Activated CD4-positive, CD25-positive, alpha-beta regulatory T cell (primary cell): ENCODE measurements at places on chromosomes 1 and 21.

GRCh38 chr1:206686478-206687249 lies 2.0 kb downstream of the MAPKAPK2 start:
- no peak for DNase-seq

- no peak for DNase-seq
These were observed 50.9 kb downstream of the CNST start for GRCh38 chr1:246617156-246617555.

DNA sequence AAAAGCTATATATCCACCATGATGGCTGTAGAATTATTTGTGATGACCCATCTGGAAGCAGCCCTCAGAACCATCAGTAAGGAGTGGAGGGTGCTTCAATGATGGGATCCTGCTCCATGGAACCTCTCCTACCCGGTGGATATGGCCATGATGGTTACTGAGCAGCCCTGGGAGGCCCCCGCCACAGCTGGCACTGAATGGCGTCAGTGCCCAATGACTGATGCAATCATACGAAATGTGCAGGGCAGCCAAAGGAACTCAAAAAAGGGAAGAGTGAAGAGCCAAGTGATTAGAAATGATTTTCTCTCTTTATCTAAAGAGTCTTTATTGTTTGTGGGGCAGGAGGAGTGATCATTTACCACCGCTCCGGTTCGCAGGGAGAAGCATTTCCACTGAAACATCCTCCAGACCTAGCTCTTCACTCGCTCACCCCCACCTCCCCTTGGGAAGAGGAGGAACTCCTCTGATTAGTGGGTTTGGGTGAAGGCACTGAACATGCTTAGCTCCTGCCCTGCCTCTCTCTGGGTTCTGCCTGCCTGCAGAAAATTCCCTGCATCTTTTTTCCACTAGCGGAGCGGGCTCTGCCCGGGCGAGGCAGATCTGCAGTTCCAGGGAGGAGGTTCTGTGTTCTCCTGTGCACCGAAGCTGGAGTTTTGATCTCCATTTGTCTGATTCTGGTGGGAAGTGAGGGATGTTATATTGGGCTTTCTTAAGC lies 260.3 kb downstream of the GRIK3 start:
- DNase-seq = no peak

- DNase-seq = no peak
These were observed 28.6 kb upstream of the IFNGR2 start for GRCh38 chr21:33374450-33375096.

DNA sequence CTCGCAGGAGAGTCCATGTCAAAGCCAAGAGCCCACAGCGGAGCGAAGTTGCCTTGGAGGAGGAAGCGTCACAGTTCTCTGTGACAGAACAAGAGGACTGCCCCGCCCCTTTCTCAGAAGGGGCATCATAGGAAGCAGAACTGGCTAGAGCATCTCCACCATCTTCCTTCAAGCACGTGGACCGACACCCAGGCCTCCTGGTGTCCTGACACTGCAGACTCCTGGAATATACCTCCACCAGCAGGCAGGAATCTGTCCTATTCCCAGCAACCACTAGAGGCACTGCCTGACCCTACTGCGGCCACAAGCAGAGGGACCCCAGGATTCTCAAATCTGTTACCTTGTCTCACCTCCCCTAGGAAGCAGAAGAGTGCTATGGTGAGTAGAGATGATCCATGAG lies 37.8 kb downstream of the GPA33 start:
- DNase-seq = no peak

DNA sequence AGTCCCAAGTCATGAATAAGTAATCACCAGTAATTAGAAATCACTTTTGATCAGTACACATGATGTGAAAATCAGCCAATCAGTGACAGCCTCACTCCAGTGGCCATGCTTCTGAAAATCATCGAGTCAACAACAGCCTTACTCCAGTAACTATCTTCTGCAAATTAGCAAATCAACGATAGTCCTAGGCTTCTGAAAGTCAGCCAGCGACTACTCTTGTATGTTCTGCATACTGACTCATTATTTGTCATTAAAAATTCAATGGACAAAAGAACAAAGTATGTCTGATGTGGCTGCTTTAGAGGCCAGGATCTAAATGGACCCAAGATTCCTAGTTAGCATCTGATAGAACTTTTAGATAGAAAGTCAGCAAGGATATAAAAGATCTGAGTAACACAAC lies 102.5 kb downstream of the GPR52 start:
- DNase-seq = no peak

DNA sequence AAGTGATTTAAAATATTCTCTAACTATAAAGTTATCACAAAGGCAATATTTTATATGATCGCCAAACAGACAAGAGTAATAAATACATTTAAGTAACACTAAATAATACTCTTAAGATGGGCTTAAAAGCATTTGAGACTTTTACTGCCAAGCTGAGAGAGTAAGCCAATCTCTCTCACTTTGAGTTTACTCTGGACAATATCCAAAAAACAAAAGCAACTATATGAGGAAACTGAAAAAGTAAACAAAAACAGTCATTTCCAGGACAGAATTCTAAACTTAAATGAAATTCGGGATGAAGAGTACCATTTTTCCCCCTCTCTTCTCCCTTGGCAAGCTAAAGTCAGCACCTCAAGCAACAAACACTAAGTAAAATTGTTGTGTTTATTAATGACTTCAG lies 173.2 kb downstream of the COP1 start:
- DNase-seq = no peak

DNA sequence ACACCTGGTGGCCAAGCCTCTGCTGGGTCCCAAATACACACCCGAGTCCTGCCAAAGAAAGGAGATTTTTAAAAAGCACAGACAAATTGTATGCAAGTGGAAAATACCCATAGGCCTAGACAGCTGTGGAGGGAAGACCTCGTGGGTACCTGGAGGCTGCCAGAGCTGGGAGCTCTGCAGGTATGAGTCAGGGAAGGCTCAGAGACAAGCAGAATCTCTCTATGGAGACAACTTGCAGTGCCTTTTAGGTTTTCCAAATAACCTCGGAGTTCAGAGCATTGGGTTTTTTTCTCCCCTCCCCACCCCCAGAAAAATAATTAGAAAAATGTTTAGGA lies 127.7 kb downstream of the EDEM3 start:
- no peak for DNase-seq

- no peak for DNase-seq
These were observed 378.9 kb downstream of the KCNH1 start for GRCh38 chr1:210754878-210755665.

DNA sequence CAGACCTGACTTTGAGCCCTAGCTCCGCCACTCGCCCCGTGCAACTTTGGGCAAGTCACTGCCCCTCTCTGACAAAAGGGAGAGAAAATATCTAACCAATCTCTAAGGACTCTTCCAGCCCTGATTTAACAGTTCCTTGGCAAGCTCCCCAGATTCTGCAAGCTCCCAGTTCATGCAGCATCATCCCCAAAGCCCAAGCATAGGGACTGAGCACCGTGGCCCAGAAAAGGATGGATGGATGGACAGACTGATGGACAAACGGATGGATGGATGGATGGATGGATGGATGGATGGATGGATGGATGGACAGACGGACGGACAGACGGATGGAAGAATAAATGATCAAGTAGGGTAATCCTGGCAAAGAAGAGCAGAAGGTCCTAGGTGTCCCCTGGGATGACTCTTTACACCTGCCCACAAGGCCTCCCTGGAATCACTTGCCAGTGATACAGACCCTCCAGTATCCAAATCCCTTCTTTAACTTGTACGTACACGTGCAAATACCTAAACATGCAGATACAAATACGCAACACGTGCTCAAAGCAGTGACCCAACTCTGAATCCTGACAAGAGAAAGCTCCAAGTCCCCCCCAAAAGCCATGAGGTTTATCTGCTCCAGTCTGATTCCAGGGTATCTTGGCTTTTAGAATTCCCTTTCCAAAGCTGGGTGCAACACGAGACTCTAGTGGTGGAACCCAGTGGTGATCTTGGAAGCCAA lies 16.0 kb downstream of the IFFO2 start:
- no peak for DNase-seq

DNA sequence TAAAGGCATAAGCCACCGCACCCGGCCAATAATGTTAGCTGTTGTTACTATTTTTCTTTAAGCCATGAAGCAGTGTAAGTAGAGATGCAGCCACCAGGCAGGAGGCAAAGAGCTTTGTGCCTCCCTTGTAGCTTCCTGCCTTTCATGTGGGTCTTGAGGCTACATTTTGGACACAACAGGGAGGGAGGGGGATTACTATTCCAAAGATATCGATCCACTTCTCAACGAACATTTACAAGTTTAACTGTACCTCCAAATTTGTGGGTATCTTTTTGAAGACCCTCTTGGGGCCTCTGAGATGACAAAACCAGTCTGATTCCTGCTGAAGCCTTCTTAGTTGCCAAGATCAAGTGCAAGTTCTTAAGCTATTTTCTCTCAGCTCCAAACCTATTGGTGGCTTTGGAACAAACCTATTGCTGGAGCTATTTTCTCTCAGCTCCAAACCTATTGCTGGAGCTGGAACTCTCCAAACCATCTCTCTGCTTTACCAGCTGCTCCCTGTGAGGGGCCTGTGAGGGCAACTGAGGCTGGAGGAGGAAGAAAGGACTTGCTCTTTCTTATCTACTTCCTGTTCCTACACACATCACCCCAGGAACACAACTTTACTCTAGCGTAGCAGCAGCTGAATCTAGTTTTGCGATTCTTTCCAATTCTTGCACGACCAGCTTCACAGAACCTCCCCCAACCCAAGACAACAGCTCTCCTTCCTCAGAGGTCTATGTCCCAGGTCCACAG lies 16.1 kb upstream of the RCAN3 start:
- no peak for DNase-seq

DNA sequence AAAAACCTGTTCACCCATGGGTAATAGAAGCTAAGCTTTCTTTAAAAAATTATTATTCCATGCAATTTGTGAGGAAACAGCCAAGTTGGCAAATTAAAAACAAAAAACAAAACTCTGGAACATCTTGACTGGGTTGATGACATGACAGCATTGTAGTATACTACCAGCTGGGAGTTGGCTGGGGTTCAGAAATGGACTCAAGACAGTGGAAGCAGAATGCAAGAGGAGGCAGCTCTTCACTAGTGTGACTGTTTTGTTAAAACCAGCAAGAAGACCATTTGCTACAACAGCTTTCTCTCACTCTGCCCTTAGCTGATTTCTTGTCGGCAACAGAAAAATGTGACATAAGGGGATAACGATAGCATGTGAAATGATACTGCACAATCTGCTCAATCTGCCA lies 1298.9 kb upstream of the ADGRL4 start:
- no peak for DNase-seq

GRCh38 chr1:117587499-117588356 lies 18.1 kb upstream of the TENT5C start:
- no peak for DNase-seq

- DNase-seq = no peak
These were observed 477.0 kb upstream of the LRRC7 start for GRCh38 chr1:69090752-69091151.

DNA sequence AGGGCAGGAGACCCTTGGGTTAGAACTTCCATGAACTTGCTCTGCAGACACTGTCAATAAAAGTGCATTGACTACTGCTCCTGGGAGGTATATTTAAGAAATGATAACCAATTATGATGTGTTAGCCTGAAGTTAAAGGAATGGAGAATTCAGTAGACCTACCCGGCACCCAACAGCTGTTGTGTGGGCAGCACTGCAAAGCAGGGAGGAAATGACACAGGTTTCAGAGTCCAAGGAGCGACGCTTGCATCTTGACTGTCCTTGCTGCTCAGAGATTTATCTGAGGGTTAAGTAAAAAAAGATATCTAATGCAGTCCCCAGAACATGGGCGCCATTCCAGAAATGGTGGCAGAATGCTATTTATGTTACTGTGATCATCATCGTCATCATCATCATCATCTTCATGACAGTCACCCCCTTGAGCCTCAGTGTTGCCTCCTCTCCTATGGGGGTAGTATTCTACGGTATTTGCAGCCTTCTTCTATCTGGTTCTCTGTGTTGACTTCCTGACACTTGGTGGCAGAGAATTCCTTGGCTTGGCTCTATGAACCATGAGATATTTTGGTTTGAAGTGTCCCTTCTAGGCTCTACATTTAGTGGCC lies 225.9 kb downstream of the KAZN start:
- no peak for DNase-seq

GRCh38 chr1:77394166-77394565 lies 112.3 kb downstream of the AK5 start:
- DNase-seq = no peak

- no peak for DNase-seq
These were observed 14.0 kb upstream of the LGALS8 start for GRCh38 chr1:236509647-236510401.

DNA sequence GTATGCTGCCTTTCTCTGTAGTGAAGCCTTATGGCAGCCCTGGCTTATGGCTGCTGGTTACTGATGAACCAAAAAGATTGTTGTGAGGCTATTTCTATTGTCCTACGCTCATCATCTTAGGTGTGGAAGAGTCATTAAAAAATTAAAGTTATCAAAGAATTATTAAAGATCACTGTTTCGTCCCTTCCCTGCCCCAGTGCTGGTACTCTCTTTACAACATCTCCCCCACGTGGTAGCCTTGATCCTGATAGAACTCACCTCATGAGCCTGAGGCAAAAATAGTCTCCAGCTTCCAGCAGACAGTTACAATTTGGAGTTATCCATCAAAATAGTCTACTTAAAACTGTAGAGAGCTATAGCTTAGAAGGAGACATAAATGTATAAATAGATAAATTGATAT lies 201.5 kb downstream of the S1PR1 start:
- DNase-seq = no peak

DNA sequence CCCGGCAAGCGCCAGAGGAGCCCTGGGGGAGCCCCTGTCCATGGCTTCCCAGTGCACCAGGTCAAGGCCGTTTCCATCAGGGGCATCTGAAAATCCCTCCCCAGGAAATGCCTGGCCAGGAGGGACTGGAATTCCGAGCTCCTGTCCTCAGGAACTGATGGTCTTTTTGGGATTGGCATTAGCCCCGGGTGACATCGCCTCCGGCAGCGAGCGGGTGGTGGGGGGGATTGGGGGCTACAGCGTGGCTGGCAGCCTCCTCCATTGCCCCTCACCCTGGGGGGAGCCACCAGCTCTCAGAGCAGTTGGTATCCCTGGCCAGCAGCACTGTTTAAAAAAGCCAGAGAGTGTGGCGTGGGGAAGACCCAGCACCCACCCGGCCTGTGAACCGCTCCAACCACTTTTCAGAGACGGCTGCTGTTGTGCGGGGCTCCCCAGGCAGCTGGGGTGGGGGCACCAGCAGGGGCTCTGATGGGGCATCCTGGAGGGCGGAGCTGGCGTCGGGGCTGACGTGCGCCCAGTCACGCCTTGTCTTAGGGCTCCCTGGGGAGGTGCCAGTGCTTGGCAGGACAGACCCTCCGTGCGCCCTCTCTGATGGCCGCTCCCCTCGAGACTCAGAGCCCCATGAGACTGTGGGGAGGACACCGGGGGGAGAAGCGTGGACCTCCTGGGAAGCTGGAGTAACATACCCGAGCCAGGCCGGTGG lies 62.9 kb upstream of the TTC34 start:
- no peak for DNase-seq

- DNase-seq = no peak
These were observed 57.9 kb upstream of the ADORA3 start for GRCh38 chr1:111561328-111561727.

DNA sequence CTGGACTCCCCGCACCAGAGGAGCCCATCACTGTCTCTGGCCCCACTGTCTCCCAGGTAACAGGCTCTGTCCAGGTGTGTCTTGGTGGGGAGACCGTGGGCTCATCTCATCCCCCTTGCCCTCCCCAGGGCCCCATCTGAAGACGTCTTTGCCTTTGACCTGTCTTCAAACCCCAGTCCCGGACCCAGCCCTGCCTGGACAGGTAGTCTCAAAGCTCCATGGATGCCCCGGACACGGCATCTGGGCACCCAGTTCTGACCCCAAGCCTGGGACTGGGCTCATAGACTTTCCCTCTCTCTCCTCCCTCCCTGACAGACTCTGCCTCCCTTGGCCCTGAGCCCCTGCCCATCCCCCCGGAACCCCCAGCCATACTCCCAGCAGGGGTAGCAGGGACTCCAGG lies 6.3 kb upstream of the CATSPER4 start:
- DNase-seq = no peak

GRCh38 chr1:2045468-2046173 lies 4.6 kb upstream of the PRKCZ start:
- no peak for DNase-seq
